Lung (tissue), 17 donors: ENCODE measurements at places on chromosomes 4 and X. TPM values are rescaled to one million over a fixed set of nuclear protein-coding genes. Genes with fewer than 3 reads are reported as not detected.

- H3K4me1 ChIP-seq, result peaks cover 7% of the 10 kb centered on the region
- no peaks in the 10 kb centered on the region for H3K27me3 ChIP-seq
- no peak overlapping the region for H3K27ac ChIP-seq
- no peak overlapping the region for H3K4me3 ChIP-seq
- DNase-seq, result no peak
Observed at GRCh38 chr4:77710059-77710458, 104.4 kb downstream of the CXCL13 start.

GRCh38 chr4:102493794-102494193 lies 7.4 kb upstream of the NFKB1 start:
- no peak for DNase-seq
- H3K4me1 ChIP-seq, result no peaks in the 10 kb centered on the region
- H3K4me3 ChIP-seq, result no peak overlapping the region

IL2 gene
- total RNA-seq, result not detected

- no peaks in the 10 kb centered on the region for H3K4me1 ChIP-seq
- H3K27me3 ChIP-seq, result no peaks in the 10 kb centered on the region
- H3K4me3 ChIP-seq, result no peak overlapping the region
- DNase-seq, result no peak
Observed at GRCh38 chr4:73855406-73855805, 2.3 kb downstream of the PF4V1 start.

NCAPG gene
- total RNA-seq, result 6.0 TPM

MUC7 gene
- not detected for total RNA-seq

STARD8 gene
- total RNA-seq, result 20.2 TPM

TASL gene
- 4.6 TPM for total RNA-seq

UGT2B10 gene
- total RNA-seq, result not detected

DNA sequence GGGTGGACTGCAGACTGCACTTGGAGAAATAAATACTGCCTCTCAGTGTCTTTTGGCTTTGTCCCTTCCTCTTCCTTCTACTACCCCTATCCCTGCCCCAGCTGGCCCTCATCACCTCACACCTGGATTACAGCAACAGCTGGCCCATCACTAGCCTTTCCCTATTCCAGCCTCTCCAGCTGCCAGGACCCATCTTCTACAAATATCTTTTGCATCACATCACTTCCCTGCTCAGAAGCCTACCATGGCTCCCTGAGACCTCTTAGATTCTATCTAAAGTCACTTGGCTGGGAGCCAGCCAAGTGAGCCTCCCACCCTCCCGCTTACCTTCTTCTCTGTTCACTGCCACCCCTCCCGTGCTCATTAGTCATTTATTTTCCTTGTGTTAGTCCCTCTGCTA lies 66.8 kb downstream of the TSC22D3 start:
- H3K4me1 ChIP-seq, result peaks cover 3% of the 10 kb centered on the region
- peaks cover 3% of the 10 kb centered on the region for H3K27me3 ChIP-seq
- peak; percentile 88 for DNase-seq
- H3K27ac ChIP-seq, result peak overlapping the region; percentile 52
- no peak overlapping the region for H3K4me3 ChIP-seq

GRCh38 chr4:67700116-67700737 lies 728 bp downstream of the UBA6 start:
- peak overlapping the region; percentile 79 for H3K27ac ChIP-seq
- DNase-seq, result peak; percentile 33
- peaks cover 3% of the 10 kb centered on the region for H3K36me3 ChIP-seq
- H3K4me3 ChIP-seq, result peak overlapping the region; percentile 94
- H3K4me1 ChIP-seq, result no peaks in the 10 kb centered on the region
- no peaks in the 10 kb centered on the region for H3K27me3 ChIP-seq

OCIAD1 gene
- total RNA-seq, result 106 TPM

GPR143 gene
- total RNA-seq, result 2.7 TPM

KLB gene
- total RNA-seq, result 0.80 TPM

DNA sequence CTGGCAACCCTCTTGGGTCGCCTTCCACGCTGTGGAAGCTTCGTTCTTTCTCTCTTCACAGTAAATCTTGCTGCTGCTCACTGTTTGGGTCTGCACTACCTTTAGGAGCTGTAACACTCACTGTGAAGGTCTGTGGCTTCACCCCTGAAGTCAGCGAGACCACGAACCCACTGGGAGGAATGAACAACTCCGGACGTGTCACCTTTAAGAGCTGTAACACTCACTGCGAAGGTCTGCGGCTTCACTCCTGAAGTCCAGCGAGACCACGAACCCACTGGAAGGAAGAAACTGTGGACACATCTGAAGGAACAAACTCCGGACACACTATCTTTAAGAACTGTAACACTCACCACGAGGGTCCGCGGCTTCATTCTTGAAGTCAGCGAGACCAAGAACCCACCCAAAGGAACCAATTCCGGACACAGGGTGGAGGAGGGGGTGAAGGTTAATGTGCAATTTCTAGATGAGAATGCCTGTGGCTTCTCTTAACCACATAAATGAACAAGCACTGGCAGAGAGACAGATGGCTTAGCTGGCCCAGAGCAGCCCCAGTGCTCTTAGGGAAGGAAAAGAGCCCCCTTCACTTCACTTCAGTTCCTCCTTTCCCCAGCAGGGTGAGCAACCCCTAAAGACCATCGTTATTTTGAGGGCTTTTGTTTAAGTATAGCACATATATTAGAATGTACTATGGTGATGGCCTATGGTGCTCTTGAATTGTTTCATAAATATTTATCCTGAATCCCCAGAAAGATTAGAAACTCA lies 73.0 kb downstream of the LUZP4 start:
- H3K27ac ChIP-seq, result no peak overlapping the region
- H3K27me3 ChIP-seq, result peaks cover 33% of the 10 kb centered on the region
- no peaks in the 10 kb centered on the region for H3K4me1 ChIP-seq
- H3K36me3 ChIP-seq, result no peaks in the 10 kb centered on the region

- H3K27ac ChIP-seq, result no peak overlapping the region
- no peak overlapping the region for H3K4me3 ChIP-seq
- H3K36me3 ChIP-seq, result no peaks in the 10 kb centered on the region
- H3K4me1 ChIP-seq, result no peaks in the 10 kb centered on the region
- no peak for DNase-seq
Observed at GRCh38 chr4:100306018-100306417, 115.8 kb upstream of the DDIT4L start.

- peak; percentile 20 for DNase-seq
- no peak overlapping the region for H3K27ac ChIP-seq
- no peaks in the 10 kb centered on the region for H3K4me1 ChIP-seq
Observed at GRCh38 chrX:52352551-52352950, 16.3 kb upstream of the XAGE2 start.

DNA sequence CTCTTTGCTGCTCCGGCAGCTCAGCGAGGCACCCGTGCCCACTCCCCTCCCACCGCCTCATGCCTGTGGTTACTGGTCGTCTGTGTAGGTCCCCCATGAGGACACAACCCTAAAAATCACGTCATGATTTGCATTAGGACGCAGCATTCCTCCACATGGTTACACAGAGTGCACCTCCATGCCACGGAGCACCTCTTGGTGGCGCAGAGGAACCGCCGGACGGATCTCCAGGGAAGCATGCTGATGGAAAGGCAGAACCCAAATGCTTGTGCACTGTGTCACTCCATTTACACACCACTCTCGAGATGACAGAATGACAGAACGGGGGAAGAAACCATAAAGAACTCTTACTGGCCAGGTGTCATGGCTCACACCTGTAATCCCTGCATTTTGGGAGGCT lies 22.4 kb downstream of the FAM53A start:
- H3K4me3 ChIP-seq, result no peak overlapping the region
- H3K27me3 ChIP-seq, result no peaks in the 10 kb centered on the region
- peaks cover 3% of the 10 kb centered on the region for H3K36me3 ChIP-seq
- no peaks in the 10 kb centered on the region for H3K4me1 ChIP-seq
- no peak overlapping the region for H3K27ac ChIP-seq
- DNase-seq, result no peak

SCFD2 gene
- 22.4 TPM for total RNA-seq

GRCh38 chr4:133151341-133151690 lies 2.2 kb downstream of the PCDH10 start:
- H3K27me3 ChIP-seq, result peaks cover 77% of the 10 kb centered on the region
- no peaks in the 10 kb centered on the region for H3K36me3 ChIP-seq
- peak; percentile 20 for DNase-seq
- H3K4me1 ChIP-seq, result peaks cover 14% of the 10 kb centered on the region
- H3K27ac ChIP-seq, result no peak overlapping the region

DNA sequence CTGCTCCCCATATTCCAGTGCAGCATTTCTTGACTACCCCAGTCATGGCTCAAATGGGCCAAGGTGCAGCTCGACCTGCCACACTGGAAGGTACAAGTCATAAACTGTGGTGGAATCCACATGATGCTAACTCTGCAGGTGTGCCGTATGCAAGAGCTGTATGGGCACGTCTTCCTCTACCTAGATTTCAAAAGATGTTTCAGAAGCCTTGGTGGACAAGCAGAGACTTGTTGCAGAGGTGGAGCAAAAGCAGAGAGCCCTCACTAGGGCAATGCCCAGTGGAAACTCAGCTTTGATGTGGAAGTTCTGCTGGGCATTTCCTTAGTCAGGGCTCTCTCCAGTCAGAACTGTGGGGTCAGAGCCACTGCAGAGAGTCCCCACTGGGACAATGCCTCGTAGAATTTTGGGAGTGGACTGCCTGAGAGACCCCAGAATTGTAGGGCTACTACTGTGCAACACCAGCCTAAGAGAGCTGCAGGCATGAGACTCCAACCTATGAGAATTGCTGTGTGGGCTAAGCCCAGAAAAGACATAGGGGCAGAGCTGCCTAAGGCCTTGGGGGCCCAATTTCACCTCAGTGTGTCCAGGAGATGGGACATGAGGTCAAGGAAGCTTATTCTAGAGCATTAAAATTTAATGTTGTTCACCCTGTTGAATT lies 65.7 kb downstream of the BEX3 start:
- no peak for DNase-seq
- H3K27me3 ChIP-seq, result peaks cover 22% of the 10 kb centered on the region
- no peaks in the 10 kb centered on the region for H3K36me3 ChIP-seq
- H3K4me1 ChIP-seq, result no peaks in the 10 kb centered on the region
- no peak overlapping the region for H3K27ac ChIP-seq

GRCh38 chr4:163592212-163592611 lies 97.7 kb downstream of the TMA16 start:
- no peaks in the 10 kb centered on the region for H3K27me3 ChIP-seq
- no peak overlapping the region for H3K27ac ChIP-seq
- H3K4me3 ChIP-seq, result no peak overlapping the region

IL3RA gene
- 19.2 TPM for total RNA-seq

TMPRSS11B gene
- 0.20 TPM for total RNA-seq

GRCh38 chrX:71579136-71579989 lies 1.1 kb downstream of the GCNA start:
- no peak for DNase-seq
- H3K27ac ChIP-seq, result no peak overlapping the region
- H3K27me3 ChIP-seq, result no peaks in the 10 kb centered on the region
- no peak overlapping the region for H3K4me3 ChIP-seq
- peaks cover 6% of the 10 kb centered on the region for H3K36me3 ChIP-seq
- H3K4me1 ChIP-seq, result no peaks in the 10 kb centered on the region

EDA gene
- 7.9 TPM for total RNA-seq

DNA sequence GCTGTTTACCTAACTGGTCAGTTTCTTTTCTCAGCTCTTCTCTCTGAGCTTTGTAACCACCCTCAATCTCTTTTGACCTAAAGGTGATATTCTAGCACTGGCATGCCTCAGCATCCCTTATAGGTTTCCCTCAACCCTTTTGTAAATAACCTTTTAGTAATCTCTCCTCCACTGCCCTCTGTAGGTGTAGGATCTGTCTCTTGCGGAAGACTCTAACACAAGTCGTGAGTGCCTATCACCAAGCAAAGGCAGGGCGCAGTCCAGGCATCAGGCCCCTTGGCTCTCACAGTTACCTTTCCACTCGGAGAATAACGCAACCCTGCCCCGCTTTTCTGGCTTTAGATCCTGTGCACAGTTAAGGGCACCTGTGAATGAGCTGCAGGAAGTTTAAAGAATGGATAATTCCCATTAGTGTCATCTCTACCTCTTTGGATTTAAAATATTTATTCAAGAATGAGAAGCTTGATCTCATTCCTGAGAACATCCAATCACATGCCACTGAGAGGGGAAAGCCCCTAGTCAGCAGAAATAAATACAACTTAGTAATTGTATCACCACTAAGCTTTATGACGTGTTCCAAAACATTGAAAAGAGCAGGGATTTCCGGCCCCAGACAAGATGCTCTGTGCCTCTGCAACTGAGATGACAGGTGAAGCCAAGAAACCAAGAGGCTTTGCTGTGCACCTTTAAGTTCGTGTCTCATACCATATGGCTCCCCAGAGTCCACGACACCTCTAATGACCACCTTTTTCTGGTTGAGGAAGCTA lies 58.8 kb downstream of the SPINK2 start:
- DNase-seq, result no peak
- H3K27ac ChIP-seq, result no peak overlapping the region
- no peaks in the 10 kb centered on the region for H3K4me1 ChIP-seq
- no peaks in the 10 kb centered on the region for H3K36me3 ChIP-seq
- no peaks in the 10 kb centered on the region for H3K27me3 ChIP-seq
- H3K4me3 ChIP-seq, result no peak overlapping the region

DNA sequence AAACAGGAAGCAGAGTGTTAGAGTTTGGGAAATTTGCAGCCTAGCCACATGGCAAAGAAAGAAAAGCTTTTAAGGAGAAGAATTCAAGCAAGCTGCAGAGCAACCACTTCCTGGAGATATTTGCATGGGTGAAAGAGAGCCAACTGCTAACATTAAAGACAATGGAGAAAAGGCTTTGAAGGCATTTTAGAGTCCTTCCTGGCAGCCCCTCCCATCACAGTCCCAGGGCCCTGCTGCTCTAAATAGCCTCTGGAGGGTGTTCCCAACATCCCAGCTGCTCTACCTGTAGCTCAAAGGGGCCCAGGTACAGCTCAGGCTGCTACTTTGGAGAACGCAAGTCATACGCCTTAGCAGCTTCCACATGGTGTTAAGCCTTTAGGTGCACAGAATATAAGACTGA lies 235.9 kb upstream of the FMR1 start:
- H3K27me3 ChIP-seq, result no peaks in the 10 kb centered on the region
- no peaks in the 10 kb centered on the region for H3K4me1 ChIP-seq

FGD1 gene
- total RNA-seq, result 6.4 TPM

- H3K27ac ChIP-seq, result no peak overlapping the region
- H3K4me3 ChIP-seq, result no peak overlapping the region
- peaks cover 6% of the 10 kb centered on the region for H3K4me1 ChIP-seq
- H3K27me3 ChIP-seq, result no peaks in the 10 kb centered on the region
- no peaks in the 10 kb centered on the region for H3K36me3 ChIP-seq
Observed at GRCh38 chr4:57093845-57094831, 16.0 kb downstream of the IGFBP7 start.

DNA sequence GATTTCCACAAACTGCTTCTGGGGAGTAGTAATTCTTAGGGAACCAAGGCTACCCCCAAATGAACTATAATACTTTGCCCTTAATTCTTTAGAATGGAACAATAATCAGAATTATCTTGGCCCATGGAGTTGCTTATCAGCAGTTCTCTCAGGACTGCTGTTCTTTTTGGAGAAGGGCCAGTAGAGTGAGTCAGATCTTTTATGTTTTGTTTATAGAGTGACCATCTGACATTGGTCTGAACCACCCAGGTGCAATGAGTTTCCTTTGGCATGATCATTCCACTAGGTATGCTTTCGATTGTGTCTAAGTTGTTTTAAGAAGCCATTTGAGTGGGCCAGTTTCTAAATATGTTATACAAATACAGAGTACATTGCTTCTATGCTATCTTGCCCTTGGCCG lies 31.8 kb downstream of the PRRG1 start:
- no peaks in the 10 kb centered on the region for H3K27me3 ChIP-seq
- no peaks in the 10 kb centered on the region for H3K36me3 ChIP-seq
- H3K4me3 ChIP-seq, result no peak overlapping the region
- peaks cover 10% of the 10 kb centered on the region for H3K4me1 ChIP-seq
- peak; percentile 0 for DNase-seq
- H3K27ac ChIP-seq, result peak overlapping the region; percentile 33
